ENCODE measurements at places on chromosomes 6 and 20. TPM values are rescaled to one million over a fixed set of nuclear protein-coding genes. Genes with fewer than 3 reads are reported as not detected.
A peak's percentile ranks its signal among the peaks of the same experiment; 100 is the strongest.

- no peak for DNase-seq
- H3K4me3 ChIP-seq: no peak overlapping the region
- no peak overlapping the region for H3K27ac ChIP-seq
- H3K4me1 ChIP-seq: no peaks in the 10 kb centered on the region
These were observed 29.9 kb downstream of the NFATC2 start for GRCh38 chr20:51512645-51513044.

DNA sequence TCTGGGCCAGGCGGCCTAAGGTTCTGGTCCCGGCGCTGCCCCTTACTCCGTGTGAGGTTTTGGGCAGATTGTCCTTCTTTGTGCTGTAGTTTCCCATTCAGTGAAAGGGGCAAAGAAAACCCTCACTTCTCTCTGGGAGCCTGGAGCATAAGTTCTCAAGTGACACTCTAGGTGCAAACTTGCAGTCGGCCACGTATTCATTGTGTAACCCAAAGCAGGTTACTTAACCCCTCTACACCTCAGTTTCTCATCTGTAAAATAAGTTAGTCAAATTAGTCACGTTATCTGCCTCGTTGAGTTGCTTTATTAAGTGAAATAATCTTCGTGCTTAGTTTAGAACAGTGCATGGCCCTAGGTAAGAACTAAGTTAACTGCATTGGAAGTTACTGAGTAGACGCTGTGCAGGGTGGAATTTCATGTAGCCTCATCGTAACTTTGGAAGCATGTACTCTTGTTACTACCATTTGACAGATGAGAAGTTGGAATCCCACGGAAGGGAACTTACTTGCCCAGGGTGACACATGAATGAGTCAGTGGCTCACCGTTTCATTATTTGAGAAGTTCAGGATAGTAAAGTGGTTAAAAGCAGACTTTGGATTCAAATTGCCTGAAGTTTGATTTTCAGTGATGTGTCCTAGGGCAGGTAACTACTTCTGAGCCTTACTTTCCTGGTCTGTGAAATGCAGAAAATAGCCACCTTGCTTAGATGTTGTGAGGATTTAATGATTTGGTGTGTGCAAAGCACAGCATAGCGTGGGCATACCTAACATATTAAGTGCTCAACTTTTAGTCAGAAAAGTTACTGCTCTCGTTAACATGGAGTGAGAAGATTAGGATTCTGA lies 556 bp upstream of the MROH8 start:
- no peaks in the 10 kb centered on the region for H3K27me3 ChIP-seq
- peak overlapping the region; percentile 98 for H3K27ac ChIP-seq
- peak overlapping the region; percentile 87 for H3K4me3 ChIP-seq
- peaks cover 3% of the 10 kb centered on the region for H3K36me3 ChIP-seq
- no peak for DNase-seq

DNA sequence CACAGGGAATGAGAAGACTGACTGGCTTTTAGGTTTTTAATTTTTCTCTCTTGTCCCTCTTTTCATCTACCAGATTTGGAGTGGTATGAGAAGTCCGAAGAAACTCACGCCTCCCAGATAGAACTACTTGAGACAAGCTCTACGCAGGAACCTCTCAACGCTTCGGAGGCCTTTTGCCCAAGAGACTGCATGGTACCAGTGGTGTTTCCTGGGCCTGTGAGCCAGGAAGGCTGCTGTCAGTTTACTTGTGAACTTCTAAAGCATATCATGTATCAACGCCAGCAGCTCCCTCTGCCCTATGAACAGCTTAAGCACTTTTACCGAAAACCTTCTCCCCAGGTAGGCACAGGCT lies 644 bp downstream of the MAD2L1BP start:
- H3K27ac ChIP-seq: peak overlapping the region; percentile 52
- H3K36me3 ChIP-seq: peaks cover 20% of the 10 kb centered on the region
- DNase-seq: no peak
- H3K4me3 ChIP-seq: peak overlapping the region; percentile 70
- H3K27me3 ChIP-seq: no peaks in the 10 kb centered on the region
- H3K4me1 ChIP-seq: peaks cover 24% of the 10 kb centered on the region

SMLR1 gene
- not detected for polyA plus RNA-seq

- peaks cover 40% of the 10 kb centered on the region for H3K36me3 ChIP-seq
- no peak for DNase-seq
- H3K4me3 ChIP-seq: no peak overlapping the region
- H3K4me1 ChIP-seq: no peaks in the 10 kb centered on the region
- H3K27ac ChIP-seq: no peak overlapping the region
These were observed 3.1 kb downstream of the CNPY3 start for GRCh38 chr6:42932412-42932811.

DNA sequence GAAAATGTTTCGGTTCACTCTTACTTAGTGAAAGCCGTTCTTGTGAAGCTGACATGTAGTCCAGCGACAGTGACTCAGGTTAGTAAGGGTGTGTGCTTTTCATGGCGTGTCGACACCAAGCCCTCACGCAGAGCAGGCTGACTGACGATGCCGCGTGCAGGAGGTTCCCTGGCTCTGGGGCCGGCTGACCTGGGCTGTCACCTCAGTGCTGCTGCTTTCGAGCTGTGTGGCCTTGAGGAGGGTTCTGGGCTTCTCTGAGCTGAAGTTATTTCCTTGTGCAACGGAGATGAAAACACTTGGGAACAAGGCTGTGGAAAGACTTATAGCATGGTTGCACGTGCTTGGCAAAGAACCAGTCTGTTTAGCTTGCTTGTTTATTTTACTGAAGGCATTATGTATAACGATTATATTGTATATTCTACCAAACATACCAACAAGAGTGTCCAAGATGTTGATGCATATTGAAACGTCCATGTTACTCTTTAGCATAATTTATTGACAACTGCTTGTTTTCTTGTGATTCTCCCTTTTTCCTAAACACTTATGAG lies 59.2 kb downstream of the PHACTR3 start:
- H3K27me3 ChIP-seq: no peaks in the 10 kb centered on the region
- no peak overlapping the region for H3K27ac ChIP-seq
- no peak for DNase-seq
- H3K4me1 ChIP-seq: peaks cover 3% of the 10 kb centered on the region
- no peak overlapping the region for H3K4me3 ChIP-seq

TAAR1 gene
- polyA plus RNA-seq: not detected

- no peak for DNase-seq
- no peaks in the 10 kb centered on the region for H3K27me3 ChIP-seq
- H3K36me3 ChIP-seq: no peaks in the 10 kb centered on the region
- no peak overlapping the region for H3K4me3 ChIP-seq
These were observed 82.4 kb upstream of the TAB2 start for GRCh38 chr6:149235130-149235561.

IMPG1 gene
- not detected for polyA plus RNA-seq

- no peak overlapping the region for H3K27ac ChIP-seq
- H3K27me3 ChIP-seq: no peaks in the 10 kb centered on the region
- DNase-seq: no peak
- no peak overlapping the region for H3K4me3 ChIP-seq
These were observed 90.8 kb downstream of the MYLK4 start for GRCh38 chr6:2659882-2660281.
